ENCODE measurements at places on chromosomes 1 and 21.

DNA sequence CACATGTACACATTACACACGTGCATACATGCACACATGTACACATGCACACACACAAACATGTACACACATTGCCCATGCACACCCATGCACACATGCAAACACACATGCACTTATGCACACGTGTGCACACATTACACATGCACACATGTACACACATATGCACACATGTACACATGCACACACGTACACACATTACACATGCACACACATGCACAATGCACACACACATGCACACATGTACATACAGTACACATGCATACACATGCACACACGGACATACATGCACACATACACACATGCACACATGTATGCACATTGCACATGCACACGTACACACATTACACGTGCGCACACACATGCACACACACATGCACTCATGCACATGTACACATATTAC lies 95.3 kb upstream of the TTC34 start:
- no peak for DNase-seq

DNA sequence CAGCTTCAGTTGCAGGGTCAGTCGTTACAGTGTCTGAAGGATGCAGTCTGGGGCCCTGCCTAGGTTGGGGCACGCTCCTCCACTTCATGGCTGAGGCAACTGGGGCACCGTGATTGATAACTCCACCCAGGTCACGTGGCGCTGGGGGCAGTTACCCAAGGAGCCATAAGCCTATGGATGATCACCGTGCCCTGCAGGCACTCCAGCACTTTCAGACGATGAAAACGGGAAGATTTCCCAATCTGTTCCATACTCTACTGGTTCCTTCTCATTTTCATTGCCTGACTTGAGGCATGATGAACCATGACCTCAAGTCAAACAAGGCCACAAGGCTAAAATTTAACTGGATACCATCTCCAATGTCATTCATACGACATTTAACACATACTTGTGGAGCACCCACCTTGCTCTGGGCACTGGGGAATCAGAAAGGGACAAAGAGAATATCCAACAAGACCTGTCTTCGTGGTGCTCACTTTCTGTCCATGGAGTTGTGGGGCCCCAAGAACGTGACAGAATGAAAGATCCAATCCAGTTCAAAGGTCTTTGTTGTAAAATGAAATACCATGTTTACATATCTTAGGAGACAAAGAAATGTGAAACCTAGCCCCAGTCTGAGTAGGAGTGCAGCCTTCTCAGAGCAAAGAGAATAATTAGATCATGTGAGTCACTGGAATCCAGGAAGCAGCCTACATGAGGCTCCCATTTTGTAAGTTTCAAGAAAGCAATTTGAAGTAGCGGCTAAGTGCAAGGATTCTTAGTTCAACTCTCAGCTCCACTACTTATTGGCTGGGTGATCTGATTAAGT lies 39.4 kb upstream of the SPOCD1 start:
- DNase-seq, result peak; percentile 51

DNA sequence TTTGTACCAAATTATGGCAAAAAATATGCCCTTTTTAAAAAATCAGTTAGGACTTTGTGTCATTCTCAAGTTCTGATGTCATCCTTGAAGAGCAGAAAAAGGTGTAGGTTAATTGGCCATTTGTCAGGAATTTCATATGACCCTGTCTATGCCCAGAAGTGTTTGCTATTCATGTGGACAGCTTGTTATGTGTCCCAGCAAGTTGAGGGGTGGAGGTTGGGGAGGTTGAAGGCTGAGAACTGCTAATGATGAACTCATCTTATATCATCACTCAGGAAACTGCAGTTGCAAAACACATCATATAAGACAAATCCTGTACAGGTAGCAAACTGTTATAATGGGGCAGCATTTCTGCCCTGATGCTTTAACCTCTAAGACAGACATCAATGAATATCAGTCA lies 106.5 kb downstream of the PHTF1 start:
- DNase-seq, result peak; percentile 30

DNA sequence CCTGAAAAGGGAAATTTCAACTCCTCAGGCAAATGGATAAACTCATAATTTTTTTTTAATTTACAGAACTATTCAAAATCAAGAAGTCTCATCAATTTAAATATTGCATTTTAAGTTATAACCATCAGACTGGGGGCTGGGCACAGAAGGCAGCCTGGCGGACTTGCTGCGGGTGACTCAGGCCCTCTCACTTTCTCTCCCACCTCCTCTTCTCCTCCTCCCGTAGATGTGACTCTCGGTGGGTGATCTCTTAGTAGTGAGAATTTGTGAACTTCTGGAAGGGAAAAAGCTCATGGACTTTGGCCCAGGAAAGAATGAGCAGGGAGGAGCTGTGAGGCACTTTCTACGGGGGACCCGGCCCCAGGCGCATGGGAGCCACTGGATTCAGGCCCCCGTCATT lies 32.9 kb downstream of the CLIC6 start:
- DNase-seq, result peak; percentile 84

DNA sequence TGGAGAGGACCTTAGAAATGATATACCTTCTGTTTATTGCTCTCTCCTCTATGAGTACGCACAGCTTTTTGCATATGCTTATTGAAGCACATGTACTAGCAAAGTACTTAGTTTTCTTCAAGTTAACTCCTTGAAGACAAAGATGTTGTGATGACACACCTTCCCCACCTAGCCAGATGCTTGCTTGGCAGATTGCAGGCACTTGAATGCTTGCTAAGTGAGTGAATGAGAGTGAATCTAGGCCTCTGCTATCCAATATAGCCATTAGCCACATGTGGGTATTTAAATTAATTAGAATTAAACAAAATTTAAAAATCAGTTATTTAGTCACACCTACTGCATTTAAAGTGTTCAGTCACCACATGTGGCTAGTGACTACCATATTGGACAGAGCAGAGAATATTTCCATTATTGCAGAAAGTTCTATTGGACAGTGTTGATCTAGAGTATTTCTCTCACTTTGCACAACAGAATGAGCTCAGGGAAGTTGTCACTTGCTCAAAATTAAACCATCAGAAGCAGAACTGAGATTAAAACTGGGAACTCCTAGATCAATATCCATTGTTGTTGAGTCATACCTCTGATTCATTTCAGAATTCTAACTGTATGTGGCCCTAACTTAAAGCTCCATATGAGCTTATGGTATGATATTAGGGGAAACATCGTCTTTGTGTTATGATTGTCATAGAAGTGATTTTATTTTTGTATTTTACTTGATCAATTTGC lies 8.6 kb upstream of the EEIG2 start:
- no peak for DNase-seq

GRCh38 chr1:245583575-245584330 lies 429.0 kb downstream of the KIF26B start:
- peak; percentile 24 for DNase-seq

GRCh38 chr1:98399218-98399617 lies 262.3 kb upstream of the SNX7 start:
- peak; percentile 23 for DNase-seq

- DNase-seq, result no peak
Observed at GRCh38 chr1:185804608-185805007, 70.4 kb downstream of the HMCN1 start.

GRCh38 chr1:18820791-18821641 lies 38.4 kb downstream of the TAS1R2 start:
- DNase-seq, result peak; percentile 56

- no peak for DNase-seq
Observed at GRCh38 chr1:178603926-178604325, 91.0 kb downstream of the TEX35 start.

GRCh38 chr1:79660129-79660528 lies 653.6 kb upstream of the ADGRL4 start:
- DNase-seq, result no peak

GRCh38 chr1:210940081-210940617 lies 193.8 kb downstream of the KCNH1 start:
- no peak for DNase-seq

GRCh38 chr1:20981915-20982314 lies 194.8 kb downstream of the EIF4G3 start:
- DNase-seq, result peak; percentile 63

DNA sequence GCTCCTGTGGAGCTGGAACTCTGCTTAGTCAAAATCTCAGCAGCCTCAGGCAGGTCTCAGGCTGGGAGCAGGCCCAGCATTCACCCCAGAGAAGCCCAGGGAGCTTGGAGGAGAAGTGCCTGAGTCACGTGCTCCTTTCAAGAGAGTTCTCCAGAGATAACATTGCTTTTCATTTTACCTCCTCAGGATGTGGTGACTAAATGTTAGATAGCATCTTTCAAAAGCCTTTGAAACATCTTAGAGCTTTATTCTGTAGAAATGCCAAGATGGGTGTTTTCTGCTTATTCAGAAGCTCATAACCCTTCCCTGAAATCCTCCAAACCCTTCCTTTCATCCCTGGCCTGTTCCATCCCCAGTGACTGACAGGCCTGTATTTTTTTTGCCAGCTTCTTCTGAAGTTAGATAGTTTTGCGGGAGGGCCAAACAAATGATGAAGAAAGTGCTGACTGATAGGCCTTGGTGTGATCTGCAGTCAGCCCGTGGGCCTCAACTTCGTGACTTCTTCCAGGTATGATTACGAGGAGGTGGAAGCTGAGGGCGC lies 58.0 kb downstream of the PGM1 start:
- DNase-seq, result peak; percentile 25

All from fibroblast of mammary gland (primary cell).